ENCODE measurements at places on chromosomes 5 and 9.

GRCh38 chr5:148443241-148443640 is 59.5 kb downstream of the FBXO38 start:
- DNase-seq: no peak

DNA sequence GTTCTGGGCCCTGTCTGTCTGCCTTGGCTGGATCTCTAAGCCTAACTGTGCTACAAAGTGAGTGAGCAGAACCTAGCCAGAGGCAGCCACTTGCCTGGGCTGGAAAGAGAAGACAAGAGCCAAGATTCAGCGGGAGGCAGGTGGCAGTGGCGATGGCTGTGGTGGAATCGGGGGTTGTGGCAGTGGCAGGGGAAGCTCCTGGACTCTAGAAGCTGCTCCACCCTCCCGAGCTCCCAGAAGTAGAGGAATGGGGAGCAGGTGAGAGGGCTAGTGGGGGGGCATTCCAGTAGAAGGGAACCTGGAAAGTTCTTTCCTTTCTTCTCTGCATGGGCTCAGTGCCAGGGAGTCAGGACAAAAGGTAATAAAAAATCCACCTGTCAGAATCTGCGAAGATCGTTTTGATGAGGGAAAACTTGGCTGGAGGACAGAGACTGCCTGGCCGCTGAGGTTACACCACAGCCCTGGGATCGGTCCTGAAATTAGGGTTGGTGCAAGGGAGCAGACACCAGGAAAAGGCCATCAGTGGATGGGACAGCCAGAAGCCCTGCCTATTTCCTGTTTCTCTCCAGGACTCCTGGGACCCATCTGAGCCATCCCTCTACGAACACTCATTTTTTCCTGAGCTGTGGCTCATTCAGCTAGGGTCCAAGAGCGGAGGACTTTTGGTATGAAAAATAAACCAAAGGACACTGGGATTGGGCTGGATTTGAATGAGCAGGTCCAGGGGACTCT is 1.6 kb downstream of the CRAT start:
- no peak for DNase-seq

DNA sequence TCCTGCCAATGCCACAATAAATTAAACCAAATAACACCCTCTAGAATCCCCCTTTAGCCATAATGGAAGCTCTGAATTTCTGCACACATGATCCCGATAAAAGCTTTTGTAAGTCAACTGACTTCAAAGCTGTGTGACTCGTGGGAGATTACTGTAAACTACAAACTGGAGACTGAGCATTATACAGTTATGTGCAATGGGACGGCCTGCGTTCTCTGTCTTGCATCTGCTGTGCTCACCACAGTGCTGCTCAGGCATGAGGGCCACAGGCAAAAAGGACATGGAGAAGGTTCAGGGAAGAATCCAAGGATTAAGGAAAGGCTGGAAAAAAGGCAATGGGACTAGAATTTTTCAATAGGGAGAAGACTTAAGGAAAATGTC is 184.2 kb downstream of the FANCC start:
- no peak for DNase-seq

DNA sequence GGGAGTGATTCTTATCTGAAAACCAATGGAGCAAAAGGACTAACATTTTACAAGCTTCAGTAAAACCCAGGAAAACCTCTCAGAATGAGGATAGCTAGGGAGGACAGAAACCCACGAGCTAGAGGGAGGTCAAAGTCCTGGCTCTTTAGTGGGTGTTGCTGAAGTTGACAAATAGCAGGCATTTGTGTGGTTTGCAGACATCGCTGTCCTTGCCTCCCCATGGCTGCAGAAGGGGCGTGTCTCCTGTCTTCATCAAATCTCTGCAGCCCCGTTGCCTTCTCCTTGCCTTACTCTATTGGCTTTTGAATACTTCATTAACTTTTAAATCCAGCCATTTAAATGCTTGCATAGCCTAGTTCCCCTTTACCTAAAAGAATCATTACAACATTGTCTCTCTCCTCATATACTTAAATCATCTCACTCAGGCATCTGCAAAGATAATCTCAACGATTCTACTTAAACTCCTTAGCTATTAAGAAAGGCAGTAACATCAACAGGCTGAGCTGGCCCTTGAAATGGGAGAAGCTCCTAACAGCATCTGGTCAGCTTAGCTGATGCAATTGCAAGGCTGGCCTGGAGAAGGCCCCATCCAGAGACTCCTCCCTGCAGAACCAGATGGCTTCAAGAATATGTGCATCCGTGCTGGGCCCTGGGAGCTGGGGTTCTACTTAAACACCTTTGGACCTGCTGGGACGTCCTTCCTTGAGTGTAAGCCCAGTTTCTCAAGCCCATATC is 152.8 kb upstream of the TAS2R1 start:
- DNase-seq: no peak

DNA sequence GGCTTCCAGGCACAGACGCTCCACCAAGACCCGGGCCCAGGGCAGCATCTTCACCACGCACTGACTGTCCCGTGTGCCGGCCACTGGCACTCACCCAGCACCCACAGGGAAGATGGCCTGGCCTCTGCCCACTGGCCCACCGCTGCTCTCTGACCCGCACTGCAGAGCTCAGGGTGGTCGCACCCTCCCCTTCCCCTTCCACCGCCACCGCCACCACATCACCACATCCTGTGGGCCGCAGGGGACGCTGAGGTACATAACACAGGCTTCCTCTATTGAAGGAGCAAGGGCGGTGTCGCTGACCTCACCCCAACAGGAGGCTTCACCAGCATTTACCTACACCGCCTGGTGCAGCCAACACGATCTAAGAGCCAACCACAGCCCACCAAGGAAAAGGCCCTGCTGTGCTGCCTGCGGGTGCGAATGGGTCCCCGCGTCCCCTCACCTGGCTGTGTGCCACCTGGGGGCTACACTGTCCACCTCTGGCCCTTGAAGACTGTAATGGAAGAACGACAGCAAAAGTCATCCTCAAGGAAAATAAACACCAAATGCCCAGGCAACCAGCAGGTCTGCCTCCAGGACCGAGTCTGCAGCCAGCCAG is 101.8 kb downstream of the CAMSAP1 start:
- no peak for DNase-seq

DNA sequence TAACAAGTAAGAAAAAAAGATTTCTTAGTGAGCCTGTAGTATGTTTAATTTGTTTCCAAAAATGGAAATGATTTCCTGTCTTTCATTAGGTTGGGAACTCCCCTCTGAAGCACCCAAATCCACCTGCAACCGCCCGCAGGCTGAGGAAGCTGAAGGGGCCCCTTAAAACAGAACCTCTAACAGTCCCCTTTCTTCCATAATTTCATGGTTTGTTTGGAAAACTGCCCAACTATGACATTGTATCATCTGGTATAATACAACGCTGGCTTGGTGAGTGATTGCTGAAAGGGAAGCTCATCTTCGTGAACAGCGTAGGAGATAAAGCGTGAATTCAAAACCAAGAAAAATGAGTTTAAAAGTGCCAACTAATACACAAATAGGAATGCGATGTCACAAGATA is 215.5 kb downstream of the FSTL4 start:
- DNase-seq: no peak

DNA sequence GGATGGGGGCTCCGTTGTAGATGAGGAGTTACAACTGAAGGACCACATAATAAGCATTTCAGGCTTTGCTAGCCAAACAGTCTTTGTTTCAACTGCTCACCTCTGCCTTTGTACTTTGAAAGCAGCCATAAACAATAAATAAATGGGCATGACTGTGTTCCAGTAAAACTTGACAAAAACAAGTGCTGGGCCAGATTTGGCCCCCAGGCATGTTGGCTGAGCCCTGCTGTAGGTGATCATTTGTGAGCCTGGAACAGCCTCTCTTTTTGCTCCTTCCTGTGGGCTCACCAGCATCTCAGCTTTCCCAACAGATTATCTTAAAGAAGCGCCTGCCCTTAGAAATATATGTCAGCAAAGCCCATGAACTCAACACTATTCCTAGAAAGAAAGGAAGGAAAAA is 149.4 kb downstream of the GOLPH3 start:
- no peak for DNase-seq
